Motor neuron (in vitro differentiated cells): ENCODE measurements at places on chromosomes 3 and 15.
A peak's percentile ranks its signal among the peaks of the same experiment; 100 is the strongest.

DNA sequence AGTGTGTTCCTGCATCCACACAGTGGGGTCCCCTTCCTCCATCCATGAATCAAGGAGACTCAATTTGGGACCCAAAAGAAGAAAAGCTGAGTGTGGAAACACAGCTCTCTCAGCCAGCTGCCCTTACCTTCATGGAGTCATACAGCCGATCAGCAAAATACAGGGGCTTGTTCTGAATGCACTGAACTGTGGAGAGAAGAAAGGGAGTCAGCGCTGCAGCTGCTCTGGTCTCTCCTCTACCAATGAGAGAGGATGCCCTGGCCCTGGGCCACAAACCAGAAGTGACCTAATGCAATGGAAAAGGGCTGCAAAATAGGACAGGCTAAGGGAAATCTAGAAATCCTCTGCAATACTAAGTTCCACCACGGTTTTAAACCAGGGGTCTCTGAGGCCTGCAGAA is 46.7 kb downstream of the ANXA2 start:
- no peak for ATAC-seq

- no peak for ATAC-seq
Observed at GRCh38 chr3:13040361-13041074, 32.7 kb downstream of the IQSEC1 start.

- no peak for ATAC-seq
Observed at GRCh38 chr15:68676926-68677325, 98.1 kb downstream of the CORO2B start.

DNA sequence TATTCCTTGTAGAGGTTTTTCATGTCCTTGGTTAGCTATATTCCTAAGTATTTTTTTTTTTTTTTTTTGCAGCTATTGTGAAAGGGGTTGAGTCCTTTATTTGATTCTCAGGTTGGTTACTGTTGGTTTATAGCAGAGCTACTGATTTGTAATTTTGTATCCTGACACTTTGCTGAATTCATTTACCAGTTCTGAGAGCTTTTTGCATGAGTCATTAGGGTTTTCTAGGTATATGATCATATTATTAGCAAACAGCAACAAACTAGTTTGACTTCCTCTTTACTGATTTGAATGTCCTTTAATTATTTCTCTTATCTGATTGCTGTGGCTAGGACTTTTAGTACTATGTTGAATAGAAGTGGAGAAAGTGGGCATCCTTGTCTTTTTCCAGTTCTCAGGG is 737.4 kb downstream of the ZNF385D start:
- ATAC-seq: no peak

- ATAC-seq: no peak
Observed at GRCh38 chr3:167650459-167650858, 3.3 kb downstream of the WDR49 start.

- peak; percentile 68 for ATAC-seq
Observed at GRCh38 chr3:146521394-146521793, 23.0 kb downstream of the PLSCR1 start.

- ATAC-seq: peak; percentile 31
Observed at GRCh38 chr3:192816351-192816750, 89.0 kb upstream of the FGF12 start.

- ATAC-seq: no peak
Observed at GRCh38 chr15:97992823-97993222, 32.3 kb downstream of the ARRDC4 start.

- ATAC-seq: no peak
Observed at GRCh38 chr3:183178512-183178832, 15.9 kb upstream of the LAMP3 start.

DNA sequence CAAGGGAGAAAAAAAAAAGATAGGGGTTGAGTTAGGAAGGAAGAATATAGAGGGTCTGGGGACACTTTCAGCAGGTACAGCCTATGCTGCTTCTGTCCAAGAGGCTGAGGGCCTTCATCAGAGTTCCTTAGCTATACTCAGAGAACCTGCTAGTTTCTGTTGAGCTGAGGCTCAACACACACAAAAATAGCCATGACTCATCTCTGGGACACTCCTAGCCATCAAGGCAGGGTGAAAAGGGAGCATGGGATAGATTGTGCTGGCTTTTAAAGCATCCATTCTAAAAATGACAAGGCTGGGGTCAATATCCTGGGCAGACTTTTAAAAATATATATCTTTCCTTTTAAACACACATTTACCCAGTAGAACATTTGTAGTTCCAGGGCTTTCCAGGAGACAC is 2.8 kb upstream of the RTP2 start:
- no peak for ATAC-seq

- no peak for ATAC-seq
Observed at GRCh38 chr3:177893331-177893730, 642.9 kb upstream of the KCNMB2 start.

DNA sequence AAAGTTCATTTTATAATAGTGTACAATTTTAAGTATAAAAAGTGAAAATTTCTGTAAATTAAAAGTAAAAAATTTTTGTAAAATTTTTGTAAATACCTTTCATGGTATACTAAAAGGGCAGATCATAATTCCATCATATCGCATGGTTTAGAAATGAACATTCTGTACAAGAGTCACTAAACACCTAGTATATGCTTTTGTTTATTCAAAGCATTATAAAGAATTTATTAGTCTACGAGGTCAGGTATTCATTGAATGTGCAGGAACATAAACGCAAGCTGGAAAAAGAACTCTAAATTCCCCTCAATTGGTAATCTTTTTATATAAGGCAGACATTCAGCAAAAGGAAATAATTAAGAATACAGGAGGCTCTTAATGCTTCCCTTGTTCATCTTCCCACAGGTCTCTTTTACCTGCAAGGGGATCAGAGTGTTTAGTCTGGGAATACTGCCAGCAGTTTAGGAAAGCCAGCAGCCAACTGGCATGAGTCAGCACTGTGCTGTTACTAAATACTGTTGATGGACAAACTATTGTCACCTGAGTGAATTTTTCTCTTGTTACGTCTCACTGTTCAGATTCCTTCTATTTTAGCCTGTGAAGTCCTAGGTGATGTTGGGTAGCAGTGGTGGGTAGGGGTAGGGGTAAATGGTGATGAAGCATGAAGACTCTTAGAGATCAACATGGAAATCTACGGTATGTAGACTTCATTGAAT is 70.1 kb downstream of the UQCC5 start:
- no peak for ATAC-seq
